ENCODE measurements at places on chromosomes 5 and 9.

GRCh38 chr9:125752070-125752628, 5.0 kb downstream of the PBX3 start:
- DNase-seq: no peak

DNA sequence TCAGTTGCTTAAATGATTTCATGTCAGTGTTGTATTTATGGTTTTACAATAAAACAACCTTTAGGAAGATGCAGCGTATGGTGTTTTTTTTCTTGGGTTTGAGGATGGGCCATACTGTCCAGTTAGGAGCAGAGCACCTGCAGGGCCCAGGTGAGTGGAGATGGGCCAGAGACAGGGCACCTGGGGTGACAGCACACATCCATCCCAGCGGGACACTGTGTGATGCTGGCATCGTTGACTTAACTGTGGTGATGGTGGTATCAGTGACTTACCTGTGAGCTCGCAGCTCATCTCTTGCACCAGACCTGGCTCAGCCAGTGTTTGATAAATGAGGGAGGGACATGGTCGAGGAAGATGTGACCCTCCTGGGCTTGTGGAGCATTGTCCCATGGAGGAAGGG, 21.6 kb downstream of the AMBP start:
- DNase-seq: no peak

GRCh38 chr9:9045572-9045971, 1246.0 kb upstream of the DMAC1 start:
- DNase-seq: peak; percentile 39

- DNase-seq: peak; percentile 87
Measured at GRCh38 chr9:134642385-134643181, 980 bp downstream of the COL5A1 start.

GRCh38 chr5:125874717-125875116, 548.5 kb upstream of the GRAMD2B start:
- no peak for DNase-seq

DNA sequence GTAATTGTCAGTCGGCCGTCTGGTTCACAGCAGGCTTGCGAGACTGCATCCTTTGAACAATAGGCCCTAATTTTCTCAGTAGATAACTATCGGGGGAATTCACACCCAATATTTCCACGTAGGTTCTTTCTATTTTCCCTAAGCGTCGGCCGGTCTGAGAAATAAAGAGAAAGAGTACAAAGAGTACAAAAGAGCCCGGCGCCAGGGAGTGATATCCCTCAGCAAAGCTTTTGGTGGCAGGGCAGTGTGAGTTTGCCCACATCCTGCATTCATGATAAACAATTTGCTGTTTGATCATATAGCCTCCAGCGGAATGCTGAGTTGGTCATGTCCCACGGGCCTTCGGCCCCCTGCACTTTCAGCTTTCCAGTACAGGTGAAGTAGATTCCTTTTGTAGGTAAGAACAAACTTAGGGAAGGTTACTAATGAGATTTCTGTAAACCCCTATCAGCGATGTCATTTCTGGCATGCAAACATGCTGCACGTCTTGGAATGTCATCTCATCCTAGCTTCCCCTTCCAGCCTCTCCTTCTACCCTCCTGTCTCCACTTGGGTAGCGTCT, 4.7 kb upstream of the PTGR1 start:
- DNase-seq: no peak

DNA sequence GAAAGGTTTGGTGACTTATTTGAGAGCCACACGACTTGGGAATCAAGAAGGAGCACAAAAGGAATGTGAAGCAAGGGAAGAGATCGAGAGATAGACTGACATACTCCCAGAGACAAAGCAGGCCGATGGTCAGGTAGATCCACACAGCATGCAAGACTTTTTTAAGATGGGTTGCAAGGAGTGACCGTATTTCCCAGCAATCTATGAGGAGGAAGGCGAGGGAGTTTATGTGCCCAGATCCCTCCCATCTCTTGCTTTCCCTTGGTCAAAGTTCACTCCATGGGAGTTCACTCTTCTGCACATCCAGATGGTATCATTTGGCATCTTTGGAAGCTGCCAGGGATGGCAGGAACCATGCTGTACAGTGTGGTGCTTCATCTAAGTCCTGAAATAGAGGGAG, 148.9 kb downstream of the RMI1 start:
- DNase-seq: no peak

DNA sequence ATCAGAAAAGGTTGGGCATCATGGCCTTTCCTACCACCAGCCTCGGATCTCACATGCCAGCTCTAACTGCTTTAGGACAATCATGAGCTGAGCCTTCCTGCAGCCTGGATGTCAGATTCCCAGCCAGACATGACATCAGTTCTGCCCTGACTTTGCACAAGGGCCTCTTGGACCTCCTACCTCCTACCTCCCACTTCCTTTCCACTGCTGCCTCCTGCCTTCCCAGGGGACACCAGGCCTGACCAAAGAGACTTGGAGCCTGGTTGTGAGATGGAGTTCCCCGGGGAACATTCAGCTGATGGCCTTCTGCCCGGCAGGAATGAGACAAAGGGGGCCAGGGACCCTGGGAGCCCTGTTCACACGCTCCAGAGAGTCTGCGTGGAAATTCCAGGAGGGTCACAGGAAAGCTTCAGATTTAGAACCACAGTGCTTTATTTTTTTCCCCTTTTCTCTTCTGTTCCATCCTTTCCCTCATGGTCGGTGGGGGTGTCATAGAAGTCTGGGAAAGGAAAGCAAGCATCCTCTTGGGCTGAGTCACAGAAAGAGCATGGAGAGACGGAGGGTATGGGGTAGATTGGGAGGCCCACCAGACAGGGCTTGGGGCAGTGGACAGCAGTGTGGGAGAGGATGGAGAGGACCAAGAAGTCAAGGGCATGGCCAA, 35.4 kb upstream of the IL17B start:
- no peak for DNase-seq

- no peak for DNase-seq
Measured at GRCh38 chr5:1918488-1919208, 35.9 kb upstream of the IRX4 start.

DNA sequence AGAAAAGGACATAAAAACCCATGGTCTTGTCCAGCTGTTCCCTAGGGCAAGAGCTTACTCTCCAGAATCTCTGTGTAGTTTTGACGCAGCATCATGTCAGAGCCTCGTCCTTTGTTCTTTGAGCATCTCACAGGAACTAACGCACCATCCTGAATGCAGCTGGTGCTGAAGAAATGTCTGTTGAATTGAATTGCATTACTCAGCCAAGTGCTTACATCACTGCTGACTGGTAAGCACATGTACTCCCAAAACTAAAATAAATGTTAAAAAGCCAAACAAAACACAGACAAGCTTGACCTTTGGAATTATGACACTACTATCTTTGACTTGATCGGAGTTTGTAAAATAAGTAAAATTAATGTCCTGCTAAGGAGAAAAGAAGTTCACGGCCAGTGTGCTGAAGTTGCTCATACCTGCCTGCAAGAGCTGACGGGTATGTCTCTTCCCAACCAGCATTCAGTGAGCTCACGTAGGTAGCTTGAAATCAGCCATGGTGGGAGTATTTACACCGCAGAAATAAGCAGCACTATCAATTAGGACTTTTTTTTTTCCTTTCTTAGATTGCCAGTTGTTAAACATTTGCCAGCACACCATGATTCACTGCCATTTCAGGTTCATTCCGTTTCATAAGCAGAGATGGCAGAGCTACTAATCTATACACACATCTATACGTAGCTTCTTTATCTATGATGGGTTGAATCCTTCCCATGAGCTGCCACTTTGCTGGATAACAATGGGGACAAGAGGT, 310.6 kb upstream of the MSX2 start:
- peak; percentile 34 for DNase-seq

DNA sequence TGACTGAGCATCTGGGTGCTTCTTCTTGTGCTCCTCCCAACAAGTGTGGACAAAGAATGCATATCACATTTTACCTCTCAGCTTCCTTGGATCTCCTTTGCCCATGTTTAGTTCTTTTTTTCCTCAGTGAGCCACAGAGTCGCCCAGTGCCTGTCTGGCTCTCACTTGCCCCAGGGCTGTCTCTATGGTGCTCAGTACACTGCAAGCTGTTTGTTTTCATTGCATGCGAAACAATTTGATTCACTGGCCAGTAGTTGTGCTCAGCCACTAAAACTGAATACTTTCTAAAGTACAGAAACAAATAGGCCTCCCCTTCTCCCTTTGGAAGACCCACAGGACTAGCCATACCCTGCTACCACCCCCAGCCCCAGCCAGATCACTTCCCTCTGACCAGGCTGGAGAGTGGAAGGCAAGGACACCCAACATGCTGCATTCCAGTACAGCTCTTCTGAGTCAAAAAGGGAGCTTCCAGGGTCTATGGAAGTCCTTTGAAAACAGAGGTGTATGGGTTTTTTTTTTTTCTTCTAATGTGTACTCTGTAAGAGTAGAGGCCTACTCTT, 3.8 kb downstream of the LHFPL2 start:
- DNase-seq: no peak

DNA sequence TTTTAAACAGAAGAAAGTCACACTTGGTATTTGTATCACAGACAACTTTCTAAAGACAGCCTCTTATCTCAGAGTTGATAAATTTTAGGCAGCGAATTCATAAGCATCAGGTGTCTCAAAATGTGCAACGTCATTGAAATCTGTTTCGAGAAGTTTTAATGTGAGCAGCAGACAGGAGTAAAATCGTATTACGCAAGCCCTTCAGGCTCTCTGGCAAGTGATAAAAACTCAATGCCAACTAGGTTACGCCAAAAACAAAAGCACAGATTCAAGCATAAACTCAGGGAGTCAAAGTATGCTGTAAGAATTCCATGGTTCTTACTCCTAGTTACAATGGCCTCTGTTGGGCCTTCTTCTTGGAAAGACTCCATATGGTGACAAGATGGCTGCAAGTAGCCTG, 244.7 kb downstream of the SEMA5A start:
- DNase-seq: no peak

DNA sequence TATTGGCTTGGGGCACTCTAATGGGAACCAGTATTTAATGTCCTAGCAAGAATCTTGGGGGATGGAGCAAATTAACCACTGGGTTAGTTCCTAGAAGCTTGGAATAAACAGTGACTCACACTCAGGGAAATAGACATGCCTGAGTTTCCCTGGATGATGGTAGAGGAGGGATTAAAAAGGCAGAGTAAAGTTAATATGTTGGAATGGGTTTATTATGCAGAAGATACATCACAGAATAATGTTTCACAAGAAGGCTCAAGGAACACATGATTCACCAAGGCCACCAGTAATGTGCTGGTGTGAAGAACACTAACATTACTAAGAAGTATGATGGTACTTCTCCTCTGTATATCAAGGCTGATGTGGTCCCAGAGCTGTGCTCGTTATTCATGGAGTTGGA, 752.9 kb upstream of the SEMA6A start:
- DNase-seq: no peak
